HFFc6 (cell line): ENCODE measurements at places on chromosomes 4 and X. TPM values are rescaled to one million over a fixed set of nuclear protein-coding genes. Genes with fewer than 3 reads are reported as not detected.

MAOA gene
- total RNA-seq = 0.05 TPM in 1 of 3 replicates, not detected in the others

MAGEC2 gene
- not detected in 2 replicates for total RNA-seq

OTUD6A gene
- total RNA-seq = not detected in 3 replicates

ASB5 gene
- 0.08 TPM in 1 of 2 replicates, not detected in the other for total RNA-seq

PRRG3 gene
- total RNA-seq = not detected in 3 replicates

SSX4B gene
- not detected in 3 replicates for total RNA-seq
